ENCODE measurements at places on chromosomes 6 and 20. TPM values are rescaled to one million over a fixed set of nuclear protein-coding genes. Genes with fewer than 3 reads are reported as not detected.

GRCh38 chr6:24959319-24959718 lies 23.6 kb upstream of the RIPOR2 start:
- DNase-seq: no peak

Gene SGK2
- 8.0 TPM for total RNA-seq

Gene CST2
- not detected for total RNA-seq

Gene RNF182
- 1.3 TPM for total RNA-seq

DNA sequence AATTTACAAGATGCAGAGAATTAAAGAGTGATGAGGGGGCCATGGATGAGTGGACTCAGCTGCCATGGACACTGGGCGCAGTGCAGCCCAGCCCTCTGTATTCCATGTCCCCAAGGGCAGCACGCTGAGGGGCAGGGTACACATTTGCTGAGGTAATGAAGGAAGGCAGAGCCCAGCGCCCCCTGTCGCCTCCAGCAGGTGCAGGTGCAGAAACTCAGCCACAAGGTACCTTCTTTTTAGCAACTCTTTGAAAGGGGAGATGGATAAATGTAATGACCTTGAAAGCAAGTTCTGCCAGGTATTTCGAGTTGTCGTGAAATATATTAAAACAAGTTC lies 7.1 kb downstream of the CD93 start:
- no peak for DNase-seq

DNA sequence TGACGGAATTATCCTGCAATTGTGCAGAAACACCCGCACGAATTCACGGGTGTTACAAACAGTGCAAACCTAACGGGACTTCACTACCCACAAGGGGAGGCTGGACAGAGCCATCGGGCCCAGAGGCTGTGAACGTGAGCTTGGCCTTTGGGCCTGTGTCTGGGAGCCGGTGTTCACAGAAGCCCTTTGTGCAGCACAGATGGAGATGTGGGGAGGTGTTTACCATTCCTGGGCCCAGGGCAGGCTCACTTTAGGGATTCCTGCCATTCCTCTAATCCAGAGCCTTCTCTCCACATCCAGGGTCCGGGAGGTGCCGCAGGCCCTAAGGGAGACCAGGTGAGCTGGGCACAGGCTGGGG lies 15.0 kb downstream of the COL9A3 start:
- no peak for DNase-seq

Gene FAM217B
- 6.0 TPM for total RNA-seq

Gene CDC25B
- 18.2 TPM for total RNA-seq

Gene TFEB
- 20.9 TPM for total RNA-seq

Gene HLA-DQB1
- total RNA-seq: 6.8 TPM

DNA sequence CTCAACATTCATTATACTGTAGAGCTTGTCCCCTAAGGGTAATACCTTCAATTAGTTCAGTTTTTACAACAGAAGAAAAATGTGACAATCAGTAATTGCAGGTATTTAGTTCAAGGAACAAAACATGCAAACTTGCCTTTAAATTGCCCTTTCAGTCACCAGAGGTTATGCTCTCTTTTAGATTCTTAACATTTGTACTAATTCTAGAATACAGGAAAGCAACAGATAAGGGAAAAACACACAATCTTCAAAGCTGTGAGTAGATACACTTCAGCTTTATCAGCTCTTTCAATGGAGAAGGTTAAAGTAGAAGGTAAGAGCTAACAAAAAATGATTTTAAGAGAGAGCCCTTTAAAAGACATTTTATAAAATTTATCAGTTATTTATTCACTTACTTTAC lies 173.1 kb downstream of the HS3ST5 start:
- no peak for DNase-seq

Gene MGME1
- 33.5 TPM for total RNA-seq

DNA sequence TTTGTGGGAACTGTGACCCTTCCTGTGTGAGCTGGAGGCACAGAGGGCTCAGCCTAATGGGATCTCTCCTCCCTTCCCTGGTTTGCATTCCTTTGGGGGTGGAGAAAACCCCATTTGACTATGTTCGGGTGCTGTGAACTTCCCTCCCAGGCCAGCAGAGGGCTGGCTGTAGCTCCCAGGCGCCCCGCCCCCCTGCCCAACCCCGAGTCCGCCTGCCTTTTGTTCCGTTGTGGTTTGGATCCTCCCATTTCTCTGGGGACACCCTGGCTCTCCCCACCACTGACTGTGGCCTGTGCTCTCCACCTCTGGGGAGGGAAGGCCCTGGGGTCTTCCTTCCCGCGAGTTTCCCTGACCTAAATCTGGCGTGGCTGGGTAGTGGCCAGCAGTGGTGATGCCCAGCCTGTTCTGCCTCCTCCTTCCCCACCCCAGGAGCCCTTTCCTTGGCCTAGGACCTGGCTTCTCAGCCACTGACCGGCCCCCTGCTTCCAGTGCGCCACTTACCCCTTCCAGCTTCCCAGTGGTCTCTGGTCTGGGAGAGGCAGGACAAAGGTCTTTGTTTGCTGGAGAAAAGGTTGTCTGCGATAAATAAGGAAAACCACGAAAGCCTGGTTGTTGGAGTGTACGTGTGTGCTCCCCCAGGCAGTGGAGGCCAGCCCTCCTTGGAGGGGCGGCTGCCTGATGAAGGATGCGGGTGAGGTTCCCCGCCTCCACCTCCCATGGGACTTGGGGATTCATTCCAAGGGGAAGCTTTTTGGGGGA lies 4.9 kb downstream of the VEGFA start:
- DNase-seq: peak; percentile 93

- DNase-seq: no peak
Measured at GRCh38 chr6:99894815-99895214, 99.2 kb downstream of the MCHR2 start.

DNA sequence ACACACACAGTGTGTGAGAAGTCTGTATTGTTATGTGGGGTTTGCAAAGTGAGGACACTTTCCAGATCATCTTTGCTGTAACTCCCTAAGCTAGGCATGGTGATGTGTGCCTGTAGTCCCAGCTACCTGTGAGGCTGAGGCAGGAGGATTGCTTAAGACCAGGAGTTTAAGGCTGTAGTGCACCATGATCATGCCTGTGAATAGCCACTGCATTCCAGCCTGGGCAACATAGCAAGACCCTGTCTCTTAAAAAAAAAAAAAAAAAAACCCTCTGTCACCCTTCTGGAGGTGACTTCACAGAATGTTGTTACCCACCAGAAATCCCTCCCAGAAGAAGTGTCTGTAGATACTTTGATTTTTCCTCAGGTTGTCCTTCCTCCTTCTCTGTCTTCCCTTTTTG lies 14.9 kb downstream of the CASS4 start:
- no peak for DNase-seq

- DNase-seq: no peak
Measured at GRCh38 chr20:34536798-34537394, 20.7 kb downstream of the DYNLRB1 start.

Gene LAMA2
- total RNA-seq: 32.4 TPM

GRCh38 chr6:41780551-41781365 lies at the start of gene PRICKLE4:
Gene PRICKLE4 (plus strand): TSS chr6:41780782. CDS start chr6:41783474, 2,692 bp downstream.
- peak; percentile 88 for DNase-seq

Gene RBBP8NL
- total RNA-seq: 4.4 TPM

DNA sequence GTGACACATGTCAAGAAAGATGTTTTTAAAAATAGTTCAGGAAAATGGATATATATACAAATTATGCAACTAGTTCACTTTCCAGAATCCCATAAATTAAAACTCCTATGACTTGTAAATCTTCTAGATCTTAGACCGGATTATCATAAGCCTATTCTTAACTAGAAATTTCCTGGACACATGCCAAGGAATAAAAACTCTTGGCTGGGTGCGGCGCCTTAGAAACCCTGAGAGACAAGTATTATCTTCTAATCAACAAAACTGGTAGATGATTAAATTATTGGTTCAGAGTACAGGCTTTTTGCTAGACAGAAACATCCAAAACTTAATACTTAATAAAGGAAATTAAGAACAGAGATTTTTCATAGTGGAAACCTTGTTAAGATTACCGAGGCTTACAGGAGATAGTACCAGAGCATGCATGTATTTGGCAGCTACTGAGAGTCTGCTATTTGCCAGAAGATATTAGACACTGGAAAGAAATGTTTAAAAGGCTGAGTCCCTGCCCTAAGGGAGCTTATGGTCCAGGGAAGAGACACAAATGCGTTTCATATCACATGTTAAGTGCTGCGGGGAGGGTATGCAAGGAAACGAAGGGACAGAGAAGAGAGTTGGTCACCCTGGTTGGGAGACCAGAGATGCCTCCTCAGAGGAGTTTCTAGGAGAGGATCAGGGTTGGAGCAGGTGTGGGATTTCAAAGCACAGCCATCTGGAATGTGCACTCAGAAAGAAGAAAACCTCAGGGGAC lies 46.5 kb upstream of the IFNGR1 start:
- DNase-seq: no peak

- DNase-seq: no peak
Measured at GRCh38 chr6:35057449-35058357, 83.4 kb downstream of the TCP11 start.

- DNase-seq: no peak
Measured at GRCh38 chr6:117919275-117919674, 12.2 kb downstream of the SLC35F1 start.

- DNase-seq: no peak
Measured at GRCh38 chr6:140012150-140012549, 637.7 kb upstream of the CITED2 start.

GRCh38 chr20:47389867-47390347 lies 33.4 kb upstream of the ZMYND8 start:
- peak; percentile 25 for DNase-seq

GRCh38 chr6:98970469-98970868 lies 22.7 kb upstream of the FBXL4 start:
- DNase-seq: no peak

DNA sequence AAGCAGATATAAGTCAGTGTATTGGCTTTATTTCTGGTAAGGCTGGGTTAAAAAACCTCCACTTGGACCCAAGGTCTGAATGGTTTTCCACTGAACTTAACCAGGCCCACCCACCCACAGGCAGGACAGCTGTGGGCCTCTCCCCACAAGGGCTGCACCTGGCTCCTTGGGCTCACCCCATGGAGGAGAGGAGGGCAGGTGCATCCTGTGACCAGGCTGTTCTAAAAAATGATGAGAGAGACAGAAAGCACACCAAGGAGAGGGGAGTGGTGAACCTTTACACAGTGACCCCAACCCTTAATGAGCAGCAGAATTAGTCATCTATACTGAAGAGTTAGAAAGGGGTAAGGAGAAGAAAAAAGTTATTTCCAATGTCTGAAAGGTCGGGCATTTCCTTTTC lies 34.5 kb upstream of the DUSP22 start:
- DNase-seq: no peak

GRCh38 chr6:140879946-140880345 lies 1252.8 kb upstream of the GJE1 start:
- no peak for DNase-seq

Gene ID4
- total RNA-seq: 294 TPM

Gene OPN5
- not detected for total RNA-seq

DNA sequence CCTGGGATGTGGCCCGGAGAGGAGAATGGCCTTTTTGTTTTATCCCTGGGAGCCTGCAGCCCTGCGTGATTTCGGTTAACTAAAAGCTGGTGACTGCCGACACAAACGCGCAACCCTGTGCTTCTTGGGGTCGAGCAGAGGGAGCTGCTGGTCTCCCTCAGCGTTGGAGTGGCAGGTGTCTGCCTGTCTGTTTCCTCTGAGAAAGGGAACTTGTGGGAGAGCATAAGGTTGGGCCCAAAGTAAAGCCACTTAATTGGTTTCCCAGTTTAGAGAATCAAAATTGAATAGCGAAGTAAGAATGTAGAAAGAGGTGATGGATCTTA lies 500 bp downstream of the LTV1 start:
- DNase-seq: no peak

- DNase-seq: no peak
Measured at GRCh38 chr20:8435285-8436035, 303.4 kb downstream of the PLCB1 start.

Gene PPP1R14C
- total RNA-seq: 116 TPM

GRCh38 chr6:33732817-33733708 lies 13.6 kb downstream of the IP6K3 start:
- no peak for DNase-seq

- DNase-seq: no peak
Measured at GRCh38 chr20:10429443-10429981, 4.5 kb downstream of the MKKS start.
